ENCODE measurements at places on chromosomes 3 and 15.

GRCh38 chr3:56879436-56880215 is 77.9 kb upstream of the ARHGEF3 start:
- peak; percentile 21 for DNase-seq

DNA sequence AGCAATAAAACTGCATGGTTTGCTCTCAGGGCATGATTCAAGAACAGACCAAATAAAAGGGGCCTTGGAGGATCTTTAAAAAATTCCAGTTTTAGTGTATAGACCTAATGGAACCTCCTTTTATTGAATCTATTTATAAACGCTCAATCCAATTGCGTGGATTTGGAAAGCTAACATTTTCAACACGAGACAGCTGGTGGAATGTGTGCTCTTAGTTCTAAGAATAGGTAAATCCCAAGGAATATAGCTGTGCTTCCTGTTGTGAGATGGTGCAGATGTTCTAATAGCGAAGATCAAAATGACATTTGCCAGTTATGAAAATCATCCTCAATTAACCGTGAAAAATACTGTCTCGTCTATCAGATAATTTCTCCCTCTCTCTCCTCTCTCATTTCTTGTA is 192.5 kb downstream of the ATP10A start:
- DNase-seq: no peak

GRCh38 chr3:9172851-9173321 is 76.6 kb downstream of the SRGAP3 start:
- DNase-seq: no peak

DNA sequence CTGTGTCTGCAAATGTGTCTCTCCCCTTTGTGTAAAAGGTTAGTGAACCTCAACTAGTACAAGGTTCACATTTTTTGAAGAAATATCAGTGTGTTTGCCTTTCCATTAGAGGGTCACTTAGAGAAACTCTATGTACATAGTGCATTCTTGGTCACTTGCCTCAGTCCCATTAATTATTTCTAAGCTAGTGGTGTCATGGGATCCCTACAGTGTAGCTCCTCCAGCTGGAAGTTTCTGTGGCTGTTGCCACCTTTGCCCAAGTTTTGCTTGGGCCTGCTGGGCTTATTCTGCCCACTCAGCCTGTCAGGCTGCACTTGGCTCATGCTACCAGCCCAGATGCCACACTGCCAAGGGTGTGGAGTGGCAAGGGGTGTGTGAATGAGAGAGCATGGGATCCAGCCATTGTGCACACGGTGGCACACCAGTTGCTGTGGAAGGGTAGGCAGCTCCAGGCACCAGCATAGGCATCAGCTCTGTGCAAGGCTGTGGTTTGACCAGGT is 161.7 kb downstream of the ARPP21 start:
- DNase-seq: no peak

GRCh38 chr15:91879158-91879557 is 25.6 kb downstream of the SLCO3A1 start:
- no peak for DNase-seq
